ENCODE measurements at places on chromosomes 16 and 17.

DNA sequence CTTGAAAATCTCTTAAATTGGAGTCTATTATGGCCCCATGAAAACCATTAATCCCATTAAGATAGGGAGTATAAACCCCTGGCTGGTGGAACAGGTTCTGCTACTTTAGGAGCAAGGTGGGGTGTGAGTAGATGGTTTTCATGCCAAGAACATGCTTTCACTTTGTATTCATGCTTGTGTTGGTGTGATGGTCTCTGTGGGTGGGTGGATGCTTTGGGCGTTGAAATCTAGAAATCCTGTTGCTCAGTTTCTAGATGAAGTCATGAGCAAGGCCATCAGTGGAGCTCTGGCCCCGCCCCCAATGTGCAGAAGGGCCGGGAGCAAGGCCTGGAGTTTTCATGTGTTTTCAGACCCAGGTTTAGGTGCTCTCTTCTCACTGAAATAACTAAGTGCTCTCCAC lies 20.1 kb downstream of the PLD6 start:
- no peak for DNase-seq

DNA sequence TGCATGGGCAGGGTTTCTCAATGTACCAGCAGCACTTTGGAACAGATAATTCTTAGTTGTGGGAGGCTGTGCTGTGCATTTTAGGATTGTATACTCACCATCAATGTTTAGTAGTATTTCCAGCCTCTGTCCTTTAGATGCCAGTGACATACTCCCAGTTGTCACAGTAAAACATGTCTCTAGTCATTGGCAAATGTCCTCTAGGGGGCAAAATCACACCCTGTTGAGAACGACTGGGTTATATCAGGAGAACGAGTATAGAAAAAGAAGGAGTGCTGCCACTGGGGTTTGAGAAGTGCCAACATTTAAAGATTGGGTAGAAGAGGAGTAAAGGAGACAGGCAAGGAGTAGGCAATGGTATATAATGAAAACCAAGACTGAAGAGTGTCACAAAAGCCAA lies 37.9 kb upstream of the SMIM36 start:
- DNase-seq, result no peak

- DNase-seq, result no peak
Observed at GRCh38 chr17:82317394-82318168, at the start of gene CD7. Gene CD7 (minus strand): TSS chr17:82317608. CDS start chr17:82317495, 113 bp downstream.

DNA sequence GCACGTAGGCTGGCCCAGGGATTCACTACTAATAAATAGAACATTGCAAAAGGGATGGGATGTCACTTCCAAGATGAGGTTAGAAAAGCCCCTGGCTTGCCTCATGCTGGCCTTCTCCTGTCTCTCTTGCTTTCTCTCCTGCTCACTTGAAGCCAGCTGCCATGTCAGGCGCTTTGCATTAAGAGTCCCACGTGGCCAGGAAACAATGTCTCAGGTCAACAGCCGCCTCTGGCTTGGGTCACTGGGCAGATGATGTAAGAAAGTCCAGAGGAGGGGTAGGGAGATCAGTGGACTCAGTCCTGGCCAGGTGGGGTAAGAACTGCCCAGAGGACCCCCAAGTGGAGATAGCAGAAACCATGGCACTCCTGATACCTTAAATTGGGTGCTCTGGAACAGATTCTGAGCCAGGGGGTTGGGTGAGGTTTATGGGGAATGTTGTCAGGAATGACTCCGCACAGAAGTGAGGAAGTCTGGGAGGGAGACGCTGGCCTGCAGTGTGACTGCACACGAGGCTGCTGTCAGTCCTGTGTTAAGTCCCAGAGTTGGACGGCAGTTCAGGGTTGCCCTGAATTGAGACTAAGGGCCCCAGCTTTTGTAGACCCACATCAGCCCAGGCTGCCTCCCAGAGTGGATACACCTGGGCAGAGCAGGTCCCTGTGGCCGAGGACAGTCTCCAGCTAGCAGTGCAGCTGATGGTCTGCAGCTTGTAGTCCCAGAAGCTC lies 17.7 kb downstream of the C16orf82 start:
- DNase-seq, result no peak

- no peak for DNase-seq
Observed at GRCh38 chr16:67651847-67652246, 6.9 kb downstream of the CARMIL2 start.

DNA sequence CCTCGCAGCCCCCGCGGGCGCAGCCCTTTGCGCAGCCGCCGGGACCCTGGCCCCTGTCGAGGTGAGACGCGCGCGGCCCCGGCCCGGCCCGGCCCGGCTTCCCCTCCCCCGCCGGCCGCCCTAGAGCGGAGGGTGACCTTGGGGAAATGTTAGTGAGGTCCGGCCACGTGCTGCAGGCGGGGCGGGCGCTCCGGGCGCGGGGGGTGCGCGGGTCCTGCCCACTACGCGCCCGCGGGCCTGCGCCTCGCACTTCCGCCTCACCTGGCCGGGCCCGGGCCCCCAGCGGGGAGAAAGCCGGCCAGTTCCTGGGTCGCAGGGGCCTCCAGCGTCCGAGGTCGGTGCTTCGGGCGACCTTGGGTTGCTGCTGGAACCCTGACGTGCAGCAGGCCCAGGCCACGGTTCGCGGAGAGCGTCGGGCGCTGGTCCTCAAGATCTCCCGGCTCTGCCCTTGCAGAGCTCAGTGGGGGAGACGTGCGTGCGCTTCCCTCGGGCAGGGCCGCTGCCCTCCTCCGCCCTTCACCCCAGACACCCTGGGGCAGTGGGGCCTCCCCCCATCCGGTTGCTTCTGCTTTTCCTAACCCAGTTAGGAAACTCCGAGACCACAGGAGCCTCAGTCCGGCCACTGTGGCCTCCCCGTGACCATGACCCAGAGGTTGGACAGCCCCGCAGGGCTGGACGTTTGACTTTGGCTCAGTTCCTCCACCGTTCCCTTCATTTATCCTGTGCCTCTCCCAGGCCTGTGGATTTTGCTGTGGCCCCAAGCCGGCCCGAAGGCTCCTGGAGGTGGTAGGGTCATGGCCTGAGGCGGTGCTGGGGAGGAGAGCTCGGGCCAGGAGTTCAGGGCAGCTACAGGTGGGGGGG lies 791 bp downstream of the MCRIP2 start:
- no peak for DNase-seq

GRCh38 chr16:68113765-68114240 lies 28.6 kb downstream of the NFATC3 start:
- DNase-seq, result no peak

- DNase-seq, result no peak
Observed at GRCh38 chr16:1427473-1428461, 3.1 kb upstream of the PERCC1 start.

DNA sequence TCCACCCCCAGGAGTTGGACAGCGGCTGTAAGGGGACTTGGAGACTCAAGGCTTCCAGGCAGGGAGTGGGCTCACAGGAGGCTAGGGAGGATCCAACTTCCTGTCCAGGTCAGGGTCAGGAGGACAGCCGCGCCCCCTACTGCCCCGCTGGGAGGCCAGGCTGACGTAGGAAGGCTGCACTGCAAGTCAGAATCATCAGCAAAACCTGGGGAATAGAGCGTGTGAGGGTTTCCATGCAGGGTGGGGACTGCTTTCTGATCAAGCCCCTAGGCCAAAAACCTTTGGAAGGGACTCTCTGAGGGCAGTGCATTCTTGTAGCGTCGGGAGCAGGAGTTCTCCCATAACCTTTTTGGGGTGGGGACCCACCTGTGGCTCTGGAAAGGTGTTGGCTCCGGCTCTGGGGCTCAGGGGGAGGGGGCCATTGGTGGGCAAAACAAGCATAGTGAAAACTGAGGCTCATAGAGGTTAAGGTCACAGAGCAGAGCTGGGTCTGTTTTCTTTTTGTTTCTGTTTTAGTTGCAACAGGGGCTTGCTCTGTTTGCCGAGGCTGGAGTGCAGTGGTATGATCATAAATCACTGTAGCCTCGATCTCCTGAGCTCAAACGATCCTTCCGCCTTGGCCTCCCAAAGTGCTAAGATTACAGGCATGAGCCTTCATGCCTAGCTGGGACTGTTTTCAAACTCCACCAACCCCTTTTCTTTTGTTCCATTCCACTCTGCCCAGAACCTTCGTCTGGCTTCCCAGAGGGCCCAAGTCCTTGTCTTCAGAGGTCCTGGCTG lies 22.1 kb downstream of the RAI1 start:
- DNase-seq, result no peak

DNA sequence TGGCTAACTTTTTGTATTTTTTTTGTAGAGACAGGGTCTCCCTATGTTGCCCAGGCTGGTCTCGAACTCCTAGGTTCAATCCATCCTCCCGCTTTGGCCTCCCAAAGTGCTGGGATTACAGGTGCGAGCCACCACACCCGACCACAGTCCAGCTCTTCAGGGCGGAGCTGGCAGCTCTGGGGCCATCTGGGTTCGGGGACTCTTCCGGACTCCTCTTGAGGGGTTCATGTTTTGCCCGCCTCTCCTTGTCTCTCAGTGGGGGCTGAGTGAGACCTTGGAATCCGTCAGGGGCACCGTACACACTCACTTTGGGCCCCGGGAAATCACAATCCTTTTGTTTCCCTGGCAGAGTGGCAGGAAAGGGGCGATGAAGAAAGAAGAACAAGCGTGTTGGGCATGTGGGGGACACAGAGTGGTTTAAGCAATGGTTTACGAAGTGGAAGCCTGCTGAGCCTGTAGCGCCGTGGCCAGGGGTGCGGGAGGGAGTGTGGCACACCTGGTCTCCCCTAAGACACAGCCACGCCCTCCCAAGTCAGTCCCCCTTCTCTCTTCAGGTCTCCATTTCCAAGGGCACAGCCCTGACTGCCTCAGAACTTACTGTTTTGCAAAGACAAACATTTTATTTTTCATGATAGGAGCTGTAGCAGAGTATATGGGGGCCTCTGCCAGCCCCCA lies 26.1 kb downstream of the TNS4 start:
- no peak for DNase-seq

DNA sequence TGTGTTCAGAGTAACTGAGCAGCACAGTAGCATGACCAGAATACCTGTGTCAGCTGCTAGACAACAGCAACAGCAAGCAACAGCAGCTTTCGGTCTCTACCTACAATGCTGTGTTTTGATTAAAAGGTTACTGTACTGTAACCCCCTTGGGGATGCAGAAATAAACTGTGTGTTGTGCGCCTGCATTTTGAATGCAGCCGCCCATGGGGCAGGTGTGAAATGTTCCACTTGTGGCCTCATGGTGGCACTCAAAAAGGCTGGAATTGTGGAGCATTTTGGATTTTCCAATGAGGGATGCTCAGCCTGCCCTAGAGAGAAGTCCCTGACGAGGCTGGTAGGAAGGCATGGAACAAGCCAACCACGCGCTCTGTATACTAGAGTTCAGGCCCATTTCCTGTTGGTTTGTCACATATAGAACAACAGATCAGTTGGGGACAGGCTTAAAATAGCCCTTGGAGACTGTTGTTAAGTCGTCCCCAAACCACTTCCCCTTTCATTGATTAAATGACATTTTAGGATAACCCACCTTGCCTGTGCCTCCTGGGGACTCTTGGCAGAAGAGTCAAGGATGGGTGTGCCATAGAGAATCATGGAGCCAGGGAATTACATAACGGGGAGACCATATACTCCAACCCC lies 27.1 kb downstream of the SCPEP1 start:
- no peak for DNase-seq

DNA sequence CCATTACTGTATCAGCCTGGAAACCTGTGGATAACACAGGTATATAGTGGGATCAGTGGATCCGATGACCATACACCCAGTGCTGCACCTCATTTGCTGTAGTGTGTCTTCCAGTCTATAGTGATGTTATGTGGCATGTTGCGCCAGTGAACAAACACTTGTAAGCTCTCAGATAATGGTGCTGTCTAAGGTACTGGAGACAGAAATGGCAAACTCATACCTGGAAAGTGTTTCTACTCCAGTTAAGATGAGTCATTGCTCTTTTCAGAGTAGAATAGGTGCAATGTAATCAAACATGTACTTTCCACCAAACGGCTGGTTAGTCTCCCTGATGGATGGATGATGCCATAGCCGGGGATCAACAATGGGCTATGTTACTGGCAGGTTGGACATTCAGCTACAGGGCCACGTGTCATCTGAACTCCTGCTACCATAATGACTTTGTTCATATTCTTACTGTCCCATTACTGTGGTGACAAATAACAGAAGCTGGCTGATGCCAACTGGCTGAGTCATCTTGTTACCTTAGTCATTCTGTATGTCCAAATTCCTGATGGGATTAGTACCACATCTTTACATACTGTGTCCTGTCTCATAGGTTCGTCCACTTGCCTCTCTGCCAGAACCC lies 6.3 kb downstream of the CCL11 start:
- DNase-seq, result no peak

DNA sequence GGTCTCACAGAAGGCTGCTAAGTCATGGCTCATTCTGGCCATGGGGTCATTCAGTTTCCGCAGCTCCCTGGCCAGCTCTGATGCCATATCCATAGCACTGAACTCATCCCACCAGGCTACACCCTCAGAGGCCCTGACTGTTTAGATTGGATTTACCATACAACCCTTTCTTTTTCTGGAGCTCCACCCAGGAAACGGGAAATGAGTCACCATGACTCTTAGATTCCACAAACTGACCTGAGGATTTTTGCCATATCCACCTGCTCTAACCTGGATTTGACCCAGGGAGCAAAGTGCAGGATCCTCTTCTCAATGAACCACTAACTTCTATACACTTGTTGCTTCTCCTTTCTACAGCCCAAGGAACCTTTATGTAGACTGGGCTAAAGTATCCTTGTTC lies 20.3 kb upstream of the CALB2 start:
- DNase-seq, result no peak

DNA sequence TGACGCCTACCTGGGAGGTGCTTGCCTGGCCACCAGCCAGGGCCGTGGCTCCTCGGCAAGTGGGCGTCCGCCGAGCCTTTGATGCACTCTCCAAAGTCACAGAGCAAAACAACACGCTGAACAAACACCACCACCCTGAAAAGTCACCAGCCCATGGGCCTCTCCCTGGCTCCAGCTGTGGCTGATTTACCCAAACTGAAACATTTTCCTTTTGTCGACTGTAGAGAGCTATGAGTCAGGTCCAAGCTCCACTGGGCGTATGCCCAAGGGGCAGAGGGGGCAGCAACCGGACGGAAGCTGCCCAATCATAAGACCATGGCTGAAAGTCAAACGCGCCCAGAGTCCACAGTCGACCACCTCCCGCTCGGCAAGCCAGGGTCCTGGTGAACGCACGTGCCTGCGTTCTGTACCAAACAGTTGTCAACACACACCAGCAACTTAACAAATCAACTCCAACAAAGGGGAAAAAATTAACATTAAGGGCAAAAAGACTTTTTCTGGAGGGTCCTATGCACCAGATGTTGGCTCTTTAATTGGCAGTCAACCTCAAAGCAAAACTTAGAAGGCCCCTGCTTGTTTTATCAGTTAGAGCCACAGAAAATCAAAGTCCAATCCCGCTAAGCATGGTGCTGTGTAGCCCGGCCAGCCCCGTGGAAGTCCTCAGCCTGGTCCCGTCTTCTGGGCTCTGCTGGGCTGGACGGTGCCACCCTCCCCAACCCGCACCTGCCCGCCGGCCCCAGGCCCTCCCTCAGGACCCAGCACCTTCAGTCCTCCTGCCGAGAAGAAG lies 47.3 kb downstream of the TBC1D16 start:
- DNase-seq, result peak; percentile 34

GRCh38 chr17:60224064-60224463 lies 74.3 kb downstream of the CA4 start:
- no peak for DNase-seq

Measured in NCI-H2081 (cell line).